HTR-8/SVneo (cell line): ENCODE measurements at places on chromosomes 3 and 15.

DNA sequence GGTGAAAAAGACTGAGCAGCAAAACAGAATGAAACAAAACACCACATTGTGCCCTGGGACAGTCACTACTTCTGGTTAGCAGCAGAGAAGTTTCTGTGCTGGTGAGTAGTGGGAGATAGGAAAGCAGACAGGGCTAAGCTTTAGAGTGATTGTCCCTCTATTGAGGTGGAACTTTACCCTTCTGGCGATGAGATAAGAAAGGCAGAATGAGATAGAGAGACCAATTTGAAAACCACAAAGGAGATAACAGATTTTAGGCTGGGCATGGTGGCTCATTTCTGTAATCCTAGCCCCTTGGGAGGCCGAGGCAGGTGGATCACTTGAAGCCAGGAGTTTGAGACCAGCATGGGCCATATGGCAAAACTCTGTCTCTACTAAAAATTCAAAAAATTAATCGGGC, 208.5 kb downstream of the TBL1XR1 start:
- DNase-seq = no peak

- no peak for DNase-seq
Measured at GRCh38 chr15:31396881-31397560, 70.4 kb downstream of the KLF13 start.

GRCh38 chr15:88574655-88575054, 28.2 kb upstream of the DET1 start:
- no peak for DNase-seq

GRCh38 chr15:88684345-88684744, 45.5 kb downstream of the ISG20 start:
- no peak for DNase-seq

- DNase-seq = no peak
Measured at GRCh38 chr3:71075494-71075893, 508.0 kb downstream of the FOXP1 start.

DNA sequence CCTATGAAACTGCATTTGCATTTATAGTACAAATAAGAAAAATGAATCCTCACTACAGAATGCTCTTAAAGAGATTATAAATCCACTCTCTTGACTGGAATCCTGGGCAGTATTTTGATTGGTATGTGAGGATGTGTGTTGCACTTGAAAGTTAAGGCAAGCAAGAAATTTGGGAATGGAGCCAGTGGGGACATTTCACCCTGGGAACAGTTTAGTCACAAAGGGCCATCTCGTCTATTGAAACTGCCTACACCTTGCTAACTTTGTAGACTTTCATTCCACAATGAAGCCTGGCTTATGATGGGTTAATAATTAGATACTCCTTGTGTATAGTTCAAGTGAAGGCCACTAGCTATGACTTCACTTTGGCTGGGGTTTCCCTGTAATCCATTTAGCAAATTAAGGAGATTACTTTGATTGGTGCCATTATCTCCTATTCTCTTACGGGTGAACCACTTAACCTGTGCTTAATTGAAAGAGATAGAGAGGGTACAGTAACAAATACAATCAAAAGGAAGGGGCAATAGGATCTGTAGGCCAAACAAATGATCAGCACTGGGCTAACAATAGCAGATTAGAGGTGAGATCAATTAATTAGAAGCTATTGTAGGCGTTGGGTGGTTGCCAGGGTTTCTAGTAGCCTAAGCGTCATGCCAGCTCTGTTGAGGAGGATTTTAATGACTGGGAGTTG, 146.9 kb upstream of the RARB start:
- DNase-seq = no peak

GRCh38 chr3:40780925-40781406, 256.2 kb downstream of the ZNF621 start:
- DNase-seq = no peak

GRCh38 chr15:95972041-95972553, 358.4 kb upstream of the NR2F2 start:
- no peak for DNase-seq

DNA sequence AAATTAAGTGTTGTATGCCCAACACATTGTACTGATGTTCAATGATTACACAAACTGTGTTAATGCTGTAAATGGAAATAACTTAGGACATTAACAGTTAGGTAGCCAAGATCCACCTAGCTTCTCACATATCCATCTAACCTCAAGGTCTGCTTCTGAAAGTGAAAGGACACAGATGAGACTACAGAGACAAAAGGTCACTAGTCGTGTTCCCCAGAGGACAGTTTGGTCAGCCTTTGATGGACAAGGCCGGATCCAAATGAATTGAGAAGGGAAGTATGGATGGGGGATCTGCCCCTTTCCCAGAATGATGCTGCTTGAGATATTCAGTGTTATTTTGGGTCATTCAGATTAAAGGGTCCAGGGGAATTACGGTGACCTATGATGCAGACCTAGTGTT, 17.2 kb downstream of the ALDH1A2 start:
- DNase-seq = no peak

- DNase-seq = no peak
Measured at GRCh38 chr3:123719862-123720453, 135.1 kb upstream of the HACD2 start.

GRCh38 chr3:156605686-156606605, 51.0 kb upstream of the SSR3 start:
- DNase-seq = peak; percentile 86

DNA sequence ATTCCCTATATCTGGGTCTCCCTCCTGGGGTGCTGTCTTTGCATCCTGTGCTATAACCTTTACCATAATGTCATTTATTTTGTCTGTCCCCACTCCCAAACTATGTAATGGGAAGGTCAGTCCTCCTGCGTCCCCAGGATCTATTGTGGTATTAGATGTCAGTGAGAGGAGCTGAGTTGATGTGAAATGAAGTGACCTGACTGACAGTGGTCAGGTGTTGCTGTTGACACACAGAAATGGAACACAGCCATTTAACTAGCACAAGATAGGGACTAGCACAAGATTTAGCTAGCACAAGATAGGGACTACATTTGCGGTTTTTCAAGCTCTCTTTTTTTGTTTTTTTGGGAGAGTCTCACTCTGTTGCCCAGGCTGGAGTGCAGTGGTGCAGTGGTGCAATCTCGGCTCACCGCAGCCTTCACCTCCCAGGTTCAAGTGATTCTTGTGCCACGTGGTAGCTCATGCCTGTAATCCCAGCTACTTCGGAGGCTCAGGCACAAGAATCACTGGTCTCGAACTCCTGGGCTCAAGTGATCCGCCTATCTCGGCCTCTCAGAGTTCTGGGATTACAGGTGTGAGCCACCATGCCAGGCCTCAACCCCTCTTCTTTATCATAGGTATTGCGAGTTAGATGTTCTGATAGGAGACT, 5.2 kb downstream of the NGRN start:
- no peak for DNase-seq

DNA sequence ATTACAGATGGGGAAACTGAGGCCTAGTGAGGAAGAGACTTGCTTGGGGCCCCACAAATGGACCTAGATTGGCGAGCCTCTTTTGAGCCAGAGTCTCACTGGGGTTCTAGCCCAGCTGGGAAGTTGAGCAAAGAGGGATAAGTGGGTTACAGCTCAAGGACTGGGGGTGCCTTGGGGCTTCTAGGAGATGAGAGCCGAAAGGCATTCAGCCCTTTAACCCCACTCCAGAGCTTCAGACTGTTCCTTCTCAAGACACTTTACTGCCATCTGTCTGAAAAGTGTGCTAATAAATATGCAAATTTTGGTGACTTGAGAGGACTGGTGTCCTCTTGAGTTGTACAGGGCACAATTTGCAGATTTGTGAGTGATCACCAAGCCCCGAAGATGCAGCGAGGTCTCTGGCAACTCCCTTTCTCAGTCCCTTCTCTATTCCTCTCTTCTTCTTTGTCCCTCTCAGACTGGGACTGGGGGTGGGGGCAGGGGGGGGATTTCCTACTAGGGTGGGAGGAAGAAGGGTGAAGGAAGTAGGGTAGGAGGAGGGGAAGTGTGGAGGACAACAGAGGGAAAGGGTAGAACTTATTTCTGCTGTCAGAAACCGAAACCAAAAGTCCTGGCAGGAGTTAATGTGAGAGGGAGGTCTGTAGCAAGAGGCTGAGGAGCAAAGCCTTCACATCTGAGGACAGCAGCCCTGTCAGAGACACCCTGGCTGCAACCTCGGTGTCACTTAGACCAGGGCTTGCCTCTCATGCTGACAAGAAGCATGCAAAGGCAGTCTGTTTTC, 16.2 kb upstream of the ANKDD1A start:
- no peak for DNase-seq

GRCh38 chr3:66140743-66141372, 79.9 kb upstream of the SLC25A26 start:
- DNase-seq = no peak

DNA sequence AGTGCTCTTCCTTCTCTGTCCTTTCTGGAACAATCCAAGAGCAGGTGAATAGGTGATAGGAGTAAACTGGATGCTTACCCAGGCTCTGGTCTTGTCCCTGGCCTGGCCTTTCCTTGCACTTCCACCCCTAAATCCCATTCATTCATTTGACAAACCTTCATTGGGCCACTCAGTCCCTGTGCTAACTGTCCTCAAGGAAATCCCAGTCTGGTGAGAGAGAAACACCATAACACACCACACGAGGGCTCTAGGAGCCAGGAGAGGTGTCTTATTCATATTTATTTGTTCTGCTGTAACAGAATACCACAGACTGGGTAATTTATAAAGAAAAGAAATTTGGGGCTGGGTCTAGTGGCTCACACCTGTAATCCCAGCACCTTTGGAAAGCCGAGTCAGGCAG, 22.8 kb downstream of the EFCC1 start:
- peak; percentile 38 for DNase-seq

DNA sequence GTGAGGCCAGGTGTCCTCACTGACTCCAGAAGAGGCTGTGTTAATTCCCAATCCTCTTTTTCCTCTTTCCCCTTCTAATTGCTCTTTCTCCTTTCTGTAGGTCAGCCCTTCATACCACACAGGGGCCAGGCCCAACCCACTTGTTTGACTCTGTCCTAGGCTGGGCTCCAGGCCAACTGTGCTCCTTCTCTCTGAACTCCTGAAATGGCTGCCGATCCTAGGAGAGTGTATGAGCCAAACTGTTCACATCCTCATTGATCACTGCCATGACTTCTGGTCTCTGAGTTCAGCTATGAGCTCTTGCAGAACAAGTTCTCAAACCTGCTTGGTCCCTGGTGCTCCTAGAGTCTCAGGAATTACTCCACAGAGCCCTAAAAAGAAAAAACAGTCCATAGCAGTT, 145.1 kb downstream of the VGLL4 start:
- no peak for DNase-seq

DNA sequence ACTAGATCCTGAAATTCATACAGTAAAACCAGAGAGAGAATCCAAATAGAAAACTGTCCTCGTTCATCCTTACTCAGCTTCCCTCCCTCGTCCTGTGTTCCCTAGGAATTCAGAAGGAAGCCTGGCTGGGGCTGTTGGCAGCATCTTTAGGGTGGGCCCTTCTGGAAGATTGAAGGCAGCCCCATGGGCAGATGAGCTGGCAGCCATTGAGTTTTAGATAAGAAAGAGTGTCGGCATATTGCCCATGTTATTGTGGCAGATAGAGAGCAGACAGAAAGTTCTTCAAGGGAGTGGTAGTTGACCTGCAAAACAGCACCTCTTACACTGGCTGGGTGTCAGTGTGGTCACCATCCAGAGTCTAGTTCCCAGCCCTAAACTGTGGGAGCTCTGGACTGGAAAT, 23.5 kb downstream of the TMOD2 start:
- no peak for DNase-seq
